ENCODE measurements at places on chromosomes 2 and 18.

DNA sequence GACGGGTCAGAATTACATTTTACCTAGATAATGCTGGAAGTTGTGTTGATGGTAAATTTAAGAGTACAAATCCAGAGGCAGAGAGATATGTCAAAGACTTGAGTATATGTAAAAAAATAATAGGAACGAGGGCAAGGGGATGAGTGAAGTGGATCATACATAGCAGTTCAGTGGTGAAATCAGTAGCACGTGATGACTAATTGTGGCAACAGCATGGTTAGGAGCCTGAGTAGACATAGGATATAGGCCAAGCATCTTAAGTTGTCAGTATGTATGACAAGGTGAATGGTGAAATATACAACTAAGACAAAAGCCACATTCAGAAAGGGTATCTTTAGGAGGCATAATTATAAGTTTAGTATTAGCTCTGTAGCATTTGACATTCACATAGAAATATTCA lies 826.5 kb upstream of the PIK3C3 start:
- DNase-seq = no peak

DNA sequence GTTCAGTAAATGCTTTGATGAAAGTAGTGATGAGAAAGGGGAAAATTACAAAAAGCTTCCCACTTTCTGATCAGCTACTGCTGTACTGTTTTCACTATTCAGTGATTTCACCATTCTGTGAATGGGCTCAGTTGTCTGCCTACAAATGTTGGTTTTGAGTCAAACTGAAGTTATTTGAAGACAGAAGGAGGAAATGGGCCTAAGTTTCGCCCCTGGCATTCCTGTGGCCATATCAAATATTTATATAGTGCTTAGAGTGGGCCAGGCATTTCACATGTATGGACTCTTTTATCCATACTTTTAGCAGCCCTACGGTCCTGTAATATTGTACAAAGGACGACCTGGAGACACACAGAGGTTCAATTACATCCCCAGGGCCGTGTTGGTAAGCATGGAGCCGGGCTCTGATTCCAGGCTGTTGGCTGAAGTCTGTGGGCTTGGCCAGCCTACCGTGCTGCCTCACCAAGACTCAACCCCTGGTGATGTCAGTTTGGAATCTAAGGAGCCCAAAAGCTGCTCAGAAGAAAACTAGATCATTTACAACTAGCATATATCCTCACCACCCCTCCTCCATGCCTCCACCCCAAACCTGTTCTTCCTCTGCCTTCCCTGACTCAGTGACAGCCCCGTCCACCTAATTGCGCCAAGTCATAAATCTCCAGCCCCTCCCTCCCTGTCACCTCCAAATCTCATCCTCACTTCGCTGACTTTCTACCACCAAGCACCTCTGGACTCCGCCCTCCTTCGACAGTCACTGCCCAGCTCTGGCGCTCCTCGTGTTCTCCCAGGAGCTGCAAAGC lies 10.1 kb upstream of the GRHL1 start:
- no peak for DNase-seq

DNA sequence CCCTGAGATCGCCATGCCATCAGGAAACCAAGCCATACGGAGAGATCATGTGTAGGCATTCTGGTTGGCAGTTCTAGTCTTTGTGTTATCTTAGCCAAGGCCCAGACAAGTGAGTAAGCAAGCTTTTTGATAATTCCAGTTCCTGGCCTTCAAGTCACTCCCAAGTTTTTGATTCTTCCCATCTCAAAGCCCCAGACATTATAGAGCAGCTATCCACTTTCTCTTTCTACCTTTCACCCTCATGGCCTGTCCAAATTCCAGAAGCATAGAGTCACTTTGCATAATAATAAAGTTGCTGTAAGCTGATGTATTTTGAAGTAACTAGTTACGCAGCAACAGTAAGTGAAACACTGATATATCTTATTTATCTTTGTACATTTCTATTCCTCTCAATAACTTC lies 26.8 kb upstream of the IL1RL1 start:
- DNase-seq = no peak

DNA sequence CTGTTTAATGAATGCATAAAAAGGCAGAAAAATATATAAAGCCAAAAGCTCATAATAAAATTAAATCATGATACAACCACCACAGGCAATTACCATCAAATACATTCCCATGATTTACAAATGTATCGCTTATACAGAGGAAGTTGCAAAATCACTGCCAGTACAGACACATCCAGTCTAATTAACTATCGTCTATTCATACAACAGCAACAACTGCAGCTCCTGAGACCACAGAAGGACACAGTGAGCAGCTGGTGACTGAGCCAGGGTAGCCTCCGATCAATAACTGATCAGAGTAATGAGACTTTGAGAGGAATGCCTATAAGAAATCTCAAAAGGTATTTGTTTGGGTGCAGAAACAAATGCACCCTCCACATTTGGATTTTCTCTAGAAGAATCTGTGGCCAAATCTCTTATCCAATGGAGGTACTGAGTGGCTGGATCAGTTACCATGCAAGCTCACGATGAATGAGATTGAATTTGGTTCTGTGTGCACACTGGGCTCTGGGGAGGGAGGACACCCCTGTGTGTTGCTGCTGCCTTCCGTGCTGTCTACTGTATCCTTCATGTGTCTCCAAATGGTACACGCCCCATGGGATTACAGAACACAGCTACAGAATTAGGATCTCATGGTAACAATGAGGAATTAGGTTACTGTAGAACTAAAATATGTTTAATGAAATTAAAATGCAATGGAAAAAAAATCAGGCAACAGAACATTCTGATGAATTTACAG lies 119.6 kb downstream of the MBP start:
- no peak for DNase-seq

- DNase-seq = no peak
These were observed 122.2 kb upstream of the ITGB6 start for GRCh38 chr2:160322320-160322719.

DNA sequence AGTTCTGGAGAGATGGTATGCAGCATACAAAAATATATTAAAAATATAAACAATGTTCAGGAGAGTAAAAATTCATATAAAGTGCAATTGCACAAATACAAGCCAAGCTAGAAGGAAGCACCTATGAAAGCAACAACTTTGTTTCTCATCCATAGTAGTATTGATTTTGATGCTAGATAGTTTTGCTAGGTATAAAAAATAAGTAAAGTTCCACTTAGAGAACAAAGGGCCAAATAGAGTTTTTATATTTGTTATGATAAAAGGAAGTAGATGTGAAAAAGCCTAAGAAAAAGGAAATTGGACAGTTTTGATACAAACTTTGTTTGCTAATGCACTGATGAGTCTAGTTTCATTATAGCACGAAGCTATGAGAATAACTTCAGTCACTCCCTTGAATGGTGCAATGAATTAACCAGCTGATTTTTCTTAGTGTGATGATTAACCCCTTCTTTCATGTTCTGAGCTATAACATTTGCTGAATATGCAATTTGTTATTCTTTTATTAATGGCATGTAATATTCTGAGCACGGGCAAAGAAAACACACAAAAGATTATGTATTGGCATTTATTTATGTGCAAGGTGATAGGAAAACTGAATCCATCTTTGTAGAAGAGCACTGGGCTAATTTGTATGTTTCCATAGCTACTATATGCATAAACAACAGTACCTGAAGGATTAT lies 24.7 kb downstream of the SLC5A7 start:
- DNase-seq = no peak

DNA sequence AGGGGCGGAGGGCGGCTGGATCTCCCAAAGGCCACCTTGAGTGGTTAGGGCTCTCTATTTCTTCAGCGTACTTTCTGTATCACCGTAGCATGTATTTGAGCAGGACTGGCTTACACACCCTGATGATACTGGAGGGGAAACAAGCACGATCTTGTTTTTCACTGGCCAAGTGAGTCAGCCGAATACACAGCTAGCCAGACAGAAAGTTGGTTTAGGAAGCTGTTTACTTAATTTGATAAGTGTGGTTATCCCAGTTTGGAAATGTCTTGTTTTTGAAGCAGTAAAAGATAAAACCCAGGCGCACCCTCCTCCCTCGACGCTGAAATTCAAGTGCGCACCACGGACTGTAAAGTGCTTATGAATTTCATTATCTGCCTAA lies 582 bp downstream of the RIOK3 start:
- DNase-seq = peak; percentile 29

DNA sequence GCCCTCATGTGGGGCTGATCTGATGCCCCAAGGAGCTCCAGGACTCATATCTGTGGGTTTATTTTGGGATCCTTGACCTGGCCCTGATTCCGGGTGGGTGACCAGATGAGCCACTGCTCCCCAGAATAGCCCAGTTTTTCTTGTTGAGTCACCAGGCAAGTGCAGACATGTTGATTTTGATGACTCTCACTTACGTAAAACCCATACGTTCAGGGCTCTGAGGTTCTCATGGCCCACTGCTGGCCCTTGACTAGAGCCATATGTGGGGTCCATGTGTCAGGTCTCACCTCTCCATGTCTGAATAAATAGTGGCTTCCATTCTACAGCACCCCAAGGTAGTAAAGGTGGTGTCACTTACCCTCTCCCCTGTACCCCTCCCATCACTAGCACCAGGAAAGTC lies 41.9 kb downstream of the CDC42EP3 start:
- DNase-seq = no peak

GRCh38 chr18:2986150-2986865 lies 26.6 kb downstream of the LPIN2 start:
- no peak for DNase-seq

GRCh38 chr2:200042102-200042735 lies 86.8 kb downstream of the MAIP1 start:
- DNase-seq = no peak

DNA sequence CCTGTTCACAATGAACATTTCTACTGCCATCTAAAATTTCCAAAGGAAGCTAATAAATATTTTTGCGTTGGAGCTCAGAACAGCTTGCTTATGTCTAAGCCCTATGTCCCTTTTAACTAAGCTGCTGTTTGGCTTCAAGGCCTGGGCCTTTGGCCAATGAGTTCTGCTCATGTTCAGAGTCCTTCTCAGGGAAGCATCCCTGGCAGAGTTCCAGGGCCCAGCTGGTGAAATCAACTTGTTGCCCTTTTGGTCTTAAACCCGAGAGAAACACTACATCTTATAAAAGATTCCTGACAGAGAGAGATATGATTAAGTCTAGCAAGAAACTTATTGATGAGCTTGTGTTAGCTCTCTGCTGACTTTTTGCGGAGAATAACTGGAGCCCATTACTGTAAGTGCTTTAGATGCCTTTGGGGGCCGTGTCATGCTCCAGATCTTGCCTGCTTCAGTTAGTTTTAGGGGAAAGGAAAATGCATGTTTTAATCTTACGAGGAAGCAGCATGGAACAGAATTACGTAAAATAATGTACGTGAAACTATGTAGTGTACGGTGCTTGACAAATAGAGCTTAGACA lies 102.5 kb upstream of the NOSTRIN start:
- no peak for DNase-seq

DNA sequence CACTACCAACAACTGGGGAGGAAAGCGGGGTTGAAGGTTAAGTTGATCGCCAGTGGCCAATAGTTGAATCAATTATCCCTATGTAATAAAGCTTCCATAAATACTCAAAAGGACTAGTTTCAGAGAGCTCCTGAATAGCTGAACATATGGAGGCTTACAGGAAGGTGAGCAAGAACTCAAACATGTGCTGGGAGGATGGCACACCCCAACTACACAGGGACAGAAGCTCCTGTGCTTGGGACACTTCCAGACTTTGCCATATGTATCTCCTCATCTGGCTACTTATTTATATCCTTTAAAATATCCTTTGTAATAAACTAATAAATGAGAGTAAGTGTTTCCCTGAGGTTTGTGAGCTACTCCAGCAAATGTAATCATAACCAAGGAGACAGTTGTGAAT lies 115.7 kb downstream of the HNMT start:
- DNase-seq = no peak

DNA sequence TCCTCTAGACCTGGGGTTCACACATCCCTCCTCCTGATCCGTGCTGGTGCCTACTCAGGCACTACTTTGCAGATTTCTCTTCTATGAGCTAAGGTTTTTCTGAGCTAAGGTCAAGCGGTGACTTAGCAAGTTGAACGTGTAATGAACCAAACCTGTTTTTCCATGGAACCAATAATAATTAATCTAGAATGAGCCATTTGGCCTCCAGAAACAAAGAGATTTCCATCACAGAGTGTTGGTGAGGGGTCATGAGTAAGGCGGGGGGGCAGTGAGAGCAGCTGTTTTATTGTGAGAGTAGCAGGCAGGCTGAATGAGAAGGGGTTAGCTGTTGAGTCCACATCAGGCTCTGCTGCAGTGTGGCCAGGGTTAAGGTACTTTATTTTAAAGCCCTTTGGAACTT lies 112.0 kb upstream of the FOSL2 start:
- DNase-seq = no peak

- no peak for DNase-seq
These were observed 144.7 kb upstream of the COPS8 start for GRCh38 chr2:236940916-236941520.

DNA sequence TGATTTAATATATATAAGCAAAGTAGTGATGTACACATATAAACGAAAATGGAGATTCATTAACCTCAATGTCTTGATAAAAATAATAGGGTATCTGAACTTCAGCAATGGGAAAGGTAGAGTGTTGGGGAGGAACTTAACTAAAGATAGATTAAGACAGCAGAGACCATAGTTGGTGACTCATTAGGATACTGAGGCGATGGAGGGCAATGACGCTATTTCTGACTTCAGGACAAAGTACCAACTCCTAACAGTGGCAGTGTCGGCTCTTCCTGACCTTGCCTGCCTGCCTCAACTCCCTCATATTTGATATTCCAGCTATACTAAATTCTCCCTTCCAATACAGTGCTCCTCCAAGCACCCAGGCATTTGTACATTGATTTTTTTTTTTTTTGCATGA lies 98.6 kb downstream of the CDH2 start:
- DNase-seq = no peak

- DNase-seq = no peak
These were observed 6.6 kb upstream of the DSC3 start for GRCh38 chr18:31049189-31049588.

- no peak for DNase-seq
These were observed 26.7 kb downstream of the POLI start for GRCh38 chr18:54296062-54296461.

Data from OCI-LY7 (cell line).